NCI-H1048 (cell line): ENCODE measurements at places on chromosomes 11 and 22.

GRCh38 chr11:64176751-64177150, 9.2 kb upstream of the STIP1 start:
- no peak for DNase-seq

DNA sequence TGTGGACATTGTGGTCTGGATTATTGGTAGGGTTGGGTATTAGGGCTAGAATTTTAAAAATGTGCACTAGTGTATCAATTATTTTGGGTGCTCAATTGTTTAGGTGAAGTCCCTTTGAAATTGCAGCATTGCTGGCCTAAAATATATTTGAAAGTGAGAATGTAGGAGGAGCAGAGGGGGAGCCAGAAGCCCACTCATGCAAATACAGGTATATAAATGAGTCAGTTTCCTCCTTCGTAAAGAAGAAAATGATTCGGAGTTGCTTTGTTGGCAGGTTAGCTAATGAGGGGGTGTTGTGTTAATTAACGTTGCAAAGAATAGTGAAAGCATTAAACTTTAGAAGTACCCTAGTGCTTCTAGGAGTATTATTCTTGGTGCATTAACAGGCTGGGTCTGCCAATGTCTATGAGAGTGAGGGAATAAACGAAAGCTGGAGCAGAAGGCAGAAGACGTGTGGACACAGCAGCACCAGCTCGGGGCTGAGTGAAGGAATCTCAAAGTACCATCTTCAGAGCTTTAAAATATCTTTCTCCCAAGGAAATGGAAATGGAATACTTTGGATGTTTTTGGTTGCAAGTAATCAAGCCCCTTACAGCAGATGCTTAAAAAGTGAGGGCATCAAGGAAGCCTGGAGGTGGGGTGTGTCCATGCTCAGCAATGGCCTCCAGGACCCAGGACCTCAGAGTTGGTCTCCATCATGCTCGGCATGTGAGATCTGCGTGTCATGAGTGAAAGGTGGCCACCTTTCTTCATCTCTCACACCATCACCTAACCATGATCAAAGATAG, 522.9 kb downstream of the NTM start:
- no peak for DNase-seq

GRCh38 chr11:16962146-16962545, 52.1 kb downstream of the PLEKHA7 start:
- no peak for DNase-seq

DNA sequence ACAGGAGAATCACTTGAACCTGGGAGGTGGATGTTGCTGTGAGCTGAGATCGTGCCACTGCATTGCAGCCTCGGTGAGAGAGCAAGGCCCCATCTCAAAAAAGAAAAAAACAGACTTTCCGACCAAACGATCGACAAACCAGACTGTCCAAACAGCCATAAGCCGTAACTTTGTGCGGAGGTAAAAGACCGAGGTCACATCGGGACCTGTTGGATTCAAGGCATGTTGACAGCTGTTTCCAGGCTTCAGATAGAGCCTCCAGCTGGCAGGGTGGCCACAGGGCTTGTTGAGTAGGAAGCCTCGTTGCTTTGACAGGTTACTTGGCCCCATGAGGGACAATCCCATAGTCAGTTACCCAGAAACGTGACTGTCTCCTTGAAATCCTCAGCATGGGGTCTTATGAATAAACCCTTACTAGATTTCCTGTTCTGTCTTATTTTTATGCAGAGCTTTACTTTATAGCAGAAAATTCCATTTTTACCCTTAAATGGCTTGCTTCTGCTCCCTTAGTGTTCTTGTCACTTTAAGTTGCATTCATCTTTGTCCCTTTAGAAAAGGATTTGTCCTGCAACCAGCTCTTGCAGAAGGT, 22.3 kb downstream of the PPARA start:
- DNase-seq, result no peak

- DNase-seq, result no peak
These were observed 83.6 kb downstream of the CCDC34 start for GRCh38 chr11:27279460-27279859.

- DNase-seq, result no peak
These were observed 834.6 kb downstream of the NTM start for GRCh38 chr11:132205006-132205405.

DNA sequence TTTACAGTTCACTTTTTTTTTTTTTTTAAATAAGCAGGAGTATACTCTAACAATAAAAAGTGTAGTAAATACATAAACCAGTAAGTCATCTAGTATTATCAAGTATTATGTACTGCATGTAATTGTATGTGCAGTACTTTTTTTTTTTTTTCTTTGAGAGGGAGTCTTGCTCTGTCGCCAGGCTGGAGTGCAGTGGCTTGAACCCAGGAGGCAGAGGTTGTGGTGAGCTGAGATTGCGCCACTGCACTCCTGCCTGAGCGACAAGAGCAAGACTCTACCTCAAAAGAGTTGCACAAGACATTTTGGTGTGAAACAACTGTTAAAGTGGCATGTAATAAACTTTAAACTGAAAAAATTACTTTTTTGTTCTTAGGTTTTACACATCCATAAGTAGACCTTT, 16.7 kb downstream of the BCL2L13 start:
- DNase-seq, result no peak

- DNase-seq, result no peak
These were observed 90.4 kb downstream of the GRIA4 start for GRCh38 chr11:105700271-105700670.

DNA sequence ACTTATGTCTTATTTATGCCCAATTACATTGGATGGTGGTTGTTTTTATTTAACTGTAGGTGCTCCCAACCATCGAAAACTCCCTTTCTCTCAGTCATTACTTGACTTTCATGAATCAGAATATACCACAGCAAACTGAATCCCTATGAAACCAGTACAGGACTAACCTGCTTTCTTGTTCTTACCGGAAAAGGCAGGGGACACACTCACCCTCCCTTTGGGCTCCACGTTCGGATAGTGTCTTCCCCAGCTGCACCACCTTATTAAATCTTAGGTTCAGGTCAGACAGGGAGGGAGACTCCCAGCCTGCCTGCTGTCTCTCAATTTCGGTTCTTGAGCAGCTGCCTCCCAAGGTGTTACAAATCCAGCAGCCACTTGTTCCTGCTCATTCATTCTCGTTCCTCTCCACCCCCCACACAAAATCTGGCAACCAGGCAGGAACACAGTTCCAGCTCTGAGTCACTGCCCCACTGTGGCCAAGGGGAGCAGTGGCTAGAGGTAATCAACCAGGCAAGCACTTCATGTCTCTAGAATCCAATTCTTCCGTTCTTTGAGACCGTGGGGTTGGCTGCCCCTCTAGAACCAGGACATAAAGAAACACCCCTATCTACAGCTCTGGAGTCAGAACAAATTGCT, 133.0 kb downstream of the PLEKHA7 start:
- no peak for DNase-seq
